ENCODE measurements at places on chromosomes 6 and 20.

DNA sequence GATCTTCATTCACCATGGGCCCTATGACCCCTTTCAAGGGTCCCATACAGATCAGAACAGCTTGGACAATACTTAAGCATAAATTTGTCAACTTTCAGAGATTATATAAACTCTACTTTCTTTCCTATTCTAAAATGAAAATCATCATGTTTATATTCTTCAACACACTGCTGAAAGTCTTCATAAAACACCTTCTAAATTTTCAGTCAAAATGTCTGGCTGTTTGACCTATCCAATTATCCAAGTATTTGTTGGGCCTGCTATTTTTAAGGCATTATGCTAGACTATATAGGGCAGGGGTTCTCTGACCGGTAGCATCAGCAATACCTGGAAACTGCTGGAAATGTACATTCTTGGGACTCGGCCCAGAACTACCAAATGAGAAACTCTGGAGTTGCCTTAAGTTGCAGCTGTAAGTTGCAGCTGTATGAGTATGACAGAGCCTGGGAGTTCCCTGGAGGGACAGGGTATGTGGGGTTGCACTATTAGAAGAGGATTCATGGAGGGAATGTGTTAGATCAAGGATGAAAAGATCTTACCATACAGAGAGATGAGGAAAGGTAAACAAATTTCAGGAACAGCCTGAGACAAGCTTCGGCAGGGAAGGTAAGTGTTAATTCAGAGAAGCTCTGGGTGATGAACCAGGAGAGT, 293.0 kb downstream of the ADGB start:
- DNase-seq, result no peak

- DNase-seq, result no peak
Observed at GRCh38 chr6:36019167-36019566, 5.3 kb downstream of the SLC26A8 start.

DNA sequence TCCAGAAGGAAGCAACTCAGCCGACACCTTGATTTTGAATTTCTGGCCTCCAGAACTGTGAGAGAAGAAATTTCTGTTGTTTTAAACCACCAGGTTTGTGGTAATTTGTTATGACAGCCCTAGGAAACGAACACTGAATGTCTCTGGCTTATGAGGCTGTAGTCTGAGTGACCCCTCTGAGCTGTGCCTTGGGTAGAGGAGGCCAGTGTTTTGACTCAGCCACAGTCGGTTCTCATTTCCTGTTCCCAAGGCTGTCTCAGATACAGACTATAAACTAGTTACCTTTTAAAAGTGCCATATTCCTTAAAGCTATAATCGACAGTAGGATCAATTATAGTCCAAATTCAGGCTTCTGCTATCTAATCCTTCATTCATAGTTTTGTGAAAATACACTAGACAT, 391.2 kb upstream of the MAP3K7 start:
- no peak for DNase-seq

DNA sequence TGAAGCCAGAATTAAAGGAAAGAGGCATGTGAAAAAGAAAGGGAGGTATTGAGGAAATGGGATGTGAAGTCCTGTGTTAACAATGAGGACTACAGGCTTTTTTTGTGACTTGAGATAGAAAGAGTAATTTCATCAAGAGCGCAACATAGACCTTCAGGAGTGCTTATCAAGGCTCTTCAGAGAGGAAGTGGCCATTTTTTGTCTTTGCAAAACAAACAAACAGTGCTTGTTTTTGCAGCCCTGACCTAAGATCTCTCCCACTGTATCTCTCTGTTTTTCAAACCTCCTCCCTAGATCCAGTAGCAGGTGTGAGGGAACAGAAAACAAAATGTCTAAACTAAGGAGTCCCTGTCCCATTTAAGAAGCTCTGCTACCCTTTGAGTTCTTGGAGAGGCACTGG, 710.3 kb upstream of the MARCKS start:
- DNase-seq, result no peak

- no peak for DNase-seq
Observed at GRCh38 chr6:156905801-156906200, 128.6 kb downstream of the ARID1B start.

DNA sequence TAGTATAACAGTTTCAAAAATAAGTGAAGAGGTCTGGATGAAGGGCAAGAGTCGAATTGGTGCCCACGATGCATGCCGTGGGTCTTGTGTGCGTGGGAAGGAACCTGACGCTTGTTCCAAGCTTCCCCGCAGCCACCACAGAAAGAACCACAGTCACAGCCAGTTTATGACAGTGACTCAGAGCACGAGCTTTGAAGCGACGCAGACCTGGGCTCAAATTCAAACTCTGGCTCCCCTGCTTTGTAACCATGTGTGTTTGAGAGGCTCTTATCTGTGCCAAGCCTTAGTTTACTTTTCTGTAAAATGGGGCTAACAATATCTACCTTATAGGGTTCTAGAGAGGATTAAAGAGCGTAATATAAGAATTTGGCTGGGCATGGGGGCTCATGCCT, 65.5 kb downstream of the SYNJ2 start:
- no peak for DNase-seq

- DNase-seq, result no peak
Observed at GRCh38 chr6:110816677-110817076, 1.4 kb upstream of the CDK19 start.

GRCh38 chr6:3471711-3472110, 14.9 kb upstream of the SLC22A23 start:
- DNase-seq, result no peak

DNA sequence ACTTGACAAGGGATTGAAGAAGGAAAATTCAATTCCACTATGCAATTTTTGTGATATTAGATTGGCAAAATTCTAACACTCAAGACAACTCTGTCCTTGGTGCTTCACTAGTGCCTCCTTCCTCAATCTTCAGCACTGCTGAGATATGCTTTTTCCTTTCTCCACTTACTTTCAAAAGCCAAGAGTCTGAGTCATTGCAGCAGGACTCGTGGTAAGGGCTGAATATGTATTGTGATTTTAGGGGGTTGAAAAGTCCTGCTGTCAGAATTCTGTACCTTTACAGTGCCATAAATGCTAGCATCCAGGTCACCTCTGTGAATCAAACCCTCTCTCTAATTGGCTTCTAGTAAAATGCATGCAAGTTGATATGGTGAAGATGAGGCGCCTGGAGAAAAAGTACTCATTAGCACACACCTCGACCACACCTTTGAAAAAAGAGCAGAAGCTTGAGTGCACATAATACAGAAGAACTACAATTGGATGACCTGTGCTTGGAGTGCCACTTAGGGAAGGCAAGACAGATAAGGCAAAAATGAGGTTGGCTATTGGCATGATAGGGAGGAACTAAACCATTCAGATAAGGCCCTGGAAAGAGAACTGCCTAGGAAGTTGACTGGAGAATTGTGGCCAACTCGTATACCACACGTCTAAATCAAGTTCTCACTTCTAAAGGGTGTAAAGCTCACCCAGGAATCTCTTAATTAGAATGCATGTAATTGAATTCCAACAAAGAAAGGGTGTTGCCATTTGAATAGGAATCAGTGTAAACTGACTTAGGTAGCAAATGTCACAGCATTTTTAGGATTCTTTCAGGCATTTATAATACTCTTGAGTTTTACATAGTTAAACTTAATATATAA, 43.6 kb upstream of the FAM83B start:
- DNase-seq, result no peak

GRCh38 chr6:139080255-139080920, 51.8 kb downstream of the ABRACL start:
- no peak for DNase-seq

DNA sequence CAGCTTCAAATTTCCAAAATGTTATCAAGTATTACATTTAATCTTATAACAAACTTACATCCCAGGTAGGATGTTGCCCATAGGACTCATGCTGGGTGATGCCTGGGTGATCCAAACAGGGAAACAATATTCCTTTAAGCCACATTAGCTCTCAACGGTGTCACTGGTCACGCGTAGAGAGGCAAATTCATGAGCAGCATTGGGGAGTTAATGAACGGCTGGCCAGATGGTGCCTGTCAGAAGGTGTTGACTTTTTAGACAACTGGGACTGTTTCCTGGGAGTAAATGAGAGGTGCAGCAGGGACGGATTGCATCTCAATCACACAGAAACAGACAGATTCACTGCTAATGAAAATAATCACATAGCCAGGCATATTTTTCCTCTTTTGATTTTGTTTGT, 83.3 kb upstream of the ID4 start:
- DNase-seq, result no peak

DNA sequence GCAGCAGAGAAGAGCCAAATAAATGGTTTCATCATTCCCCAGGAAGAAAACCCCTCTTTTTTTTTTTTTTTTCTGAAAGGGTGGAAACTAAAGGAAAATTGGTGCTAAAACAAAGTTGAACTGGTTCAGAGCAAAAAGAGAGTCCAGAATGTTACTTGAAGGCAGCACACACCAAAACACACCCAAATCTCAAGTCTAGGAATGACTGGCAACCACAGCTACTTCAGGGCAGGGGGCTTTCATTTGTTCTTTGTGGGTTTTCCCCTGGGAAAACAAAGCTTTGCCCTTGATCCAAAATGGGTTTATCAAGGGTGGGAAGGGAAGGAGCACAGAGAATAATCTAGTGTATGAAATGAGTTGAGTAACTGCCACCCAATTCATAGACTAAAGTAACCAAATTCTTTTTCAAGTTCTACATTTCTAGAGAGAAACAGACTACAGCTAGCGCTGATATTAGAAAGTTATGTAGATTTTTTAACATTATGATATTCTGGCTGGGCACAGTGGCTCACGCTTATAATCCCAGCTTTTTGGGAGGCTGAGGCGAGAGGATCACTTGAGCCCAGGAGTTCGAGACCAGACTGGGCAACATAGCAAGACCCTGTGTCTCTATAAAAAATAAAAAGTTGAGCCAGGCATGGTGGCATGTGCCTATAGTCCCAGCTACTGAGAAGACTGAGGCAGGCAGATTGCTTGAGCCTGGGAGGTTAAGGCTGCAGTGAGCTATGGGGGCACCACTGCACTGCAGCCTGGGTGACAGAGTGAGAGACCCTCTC, 119.8 kb downstream of the NFATC2 start:
- DNase-seq, result no peak

GRCh38 chr6:33316603-33317418, 733 bp downstream of the ZBTB22 start:
- no peak for DNase-seq

- DNase-seq, result no peak
Observed at GRCh38 chr20:59820204-59821041, 113.0 kb downstream of the SYCP2 start.

DNA sequence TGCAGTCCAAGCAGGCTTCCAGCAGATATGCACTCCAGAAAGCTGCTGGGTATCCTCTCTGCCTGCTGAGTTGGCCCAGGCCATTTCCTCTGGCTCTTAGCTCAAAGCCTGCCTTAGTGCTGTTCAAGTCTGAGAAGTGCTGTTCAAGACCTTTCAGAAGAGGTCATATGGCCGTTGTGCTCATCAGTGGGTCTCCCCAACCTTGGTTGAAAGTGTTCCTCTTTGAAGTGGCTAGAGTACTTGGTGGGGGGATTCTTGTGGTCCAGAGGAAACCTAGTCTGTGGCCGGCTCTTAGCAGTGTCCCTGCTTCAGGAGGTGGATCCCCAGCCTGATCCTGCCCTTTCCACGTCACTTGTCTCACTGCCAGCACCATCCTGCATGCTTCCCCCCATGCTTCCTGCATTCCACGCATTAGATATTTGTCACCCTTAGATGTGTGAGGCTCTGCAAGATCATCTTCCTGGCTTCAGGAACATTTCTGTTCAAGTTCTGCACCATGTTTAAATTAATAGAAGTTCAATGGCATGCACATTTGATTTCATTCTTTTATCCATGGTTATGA, 105.0 kb downstream of the FIG4 start:
- DNase-seq, result no peak

- no peak for DNase-seq
Observed at GRCh38 chr20:56360908-56361205, 2.1 kb downstream of the FAM210B start.

DNA sequence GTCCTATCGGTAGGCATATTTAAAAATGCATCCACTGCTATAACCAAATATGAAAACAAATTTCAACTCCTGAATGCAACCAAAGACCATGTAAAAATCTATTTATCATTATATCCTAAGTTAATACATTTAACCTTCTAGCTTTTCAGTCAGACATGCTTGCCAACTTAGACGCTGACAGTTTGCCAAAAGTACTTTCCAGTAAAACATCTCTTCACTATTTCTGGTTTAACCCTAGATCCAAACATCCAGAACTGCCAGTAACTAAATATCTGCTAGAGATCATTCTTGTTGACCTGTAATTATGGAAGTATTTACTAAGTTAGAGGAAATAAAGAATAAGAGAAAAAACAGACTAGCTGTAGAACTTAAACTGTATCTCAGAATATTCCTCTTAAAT, 210.2 kb upstream of the THEMIS start:
- no peak for DNase-seq

- DNase-seq, result no peak
Observed at GRCh38 chr20:56896447-56896846, 267.3 kb downstream of the TFAP2C start.

DNA sequence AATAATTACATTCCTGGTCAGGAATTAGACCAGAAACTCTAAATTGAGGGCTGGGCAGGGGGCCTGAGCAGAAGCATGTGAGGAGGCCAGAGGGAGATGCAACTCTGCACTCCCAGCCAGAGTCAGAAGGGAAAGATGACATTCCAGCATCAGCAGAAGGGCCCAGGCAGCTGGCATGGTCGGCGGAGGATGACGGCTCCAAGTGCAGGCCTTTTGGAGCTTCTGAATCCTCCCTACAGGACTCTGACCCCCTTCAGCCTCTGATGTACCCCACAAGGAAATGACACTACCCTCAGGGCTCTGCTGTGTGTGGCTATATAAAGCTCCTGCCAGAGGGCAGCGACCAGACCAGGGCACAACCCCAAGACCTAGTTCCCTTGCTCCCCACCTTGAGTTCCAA, 1.9 kb downstream of the LRFN2 start:
- DNase-seq, result no peak

DNA sequence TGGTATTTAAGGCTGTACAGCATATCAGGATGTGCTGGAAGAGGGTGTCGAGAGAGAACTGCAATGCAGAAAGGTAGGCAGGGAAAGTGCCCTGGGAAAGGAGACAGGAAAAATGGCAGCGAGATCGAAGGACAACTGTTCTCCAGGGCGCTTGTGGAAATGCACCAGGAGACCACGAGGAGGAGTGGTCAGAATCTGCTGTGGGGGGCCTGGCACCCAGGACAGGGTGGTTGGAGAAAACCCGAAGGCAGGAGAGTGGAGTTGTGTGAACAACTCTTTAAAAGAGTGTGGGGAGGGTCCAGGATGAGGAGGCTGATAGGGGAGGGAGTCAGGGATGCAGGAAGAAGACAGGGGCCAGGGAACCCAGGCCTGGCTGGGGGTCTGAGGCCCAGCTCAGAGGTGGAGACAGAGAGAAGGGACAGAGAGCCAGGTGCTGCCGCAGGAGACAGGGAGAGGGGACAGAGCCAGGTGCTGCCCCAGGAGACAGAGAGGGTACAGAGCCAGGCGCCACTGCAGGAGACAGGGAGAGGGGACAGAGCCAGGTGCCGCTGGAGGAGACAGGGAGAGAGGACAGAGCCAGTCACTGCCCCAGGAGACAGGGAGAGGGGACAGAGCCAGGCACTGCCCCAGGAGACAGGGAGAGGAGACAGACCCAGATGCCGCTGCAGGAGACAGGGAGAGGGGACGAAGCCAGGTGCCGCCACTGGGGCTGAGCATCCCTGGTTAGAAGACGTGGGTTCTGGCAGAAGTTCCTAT, 9.3 kb downstream of the SLC22A1 start:
- no peak for DNase-seq
